ENCODE measurements at places on chromosomes 2 and 18.

DNA sequence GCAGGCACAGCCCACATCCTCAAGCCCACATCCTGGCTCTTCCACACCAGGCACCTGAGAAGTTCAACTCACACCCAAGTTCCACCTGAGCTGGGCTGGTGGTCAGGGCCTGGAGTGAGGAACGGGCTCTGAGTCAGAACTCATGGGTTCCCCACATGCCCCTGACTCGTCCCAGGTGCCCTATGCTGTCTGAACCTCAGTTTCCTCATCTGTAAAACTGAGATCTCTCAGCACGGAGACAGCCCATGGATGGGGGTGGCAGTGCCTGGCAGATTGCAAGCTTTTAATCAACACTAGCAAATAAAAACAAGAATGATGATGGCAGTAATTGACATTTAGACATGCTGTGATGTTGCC, 307.8 kb downstream of the NDUFA10 start:
- ATAC-seq: no peak

- ATAC-seq: no peak
Measured at GRCh38 chr18:31247574-31248199, 70.3 kb upstream of the DSG1 start.

- no peak for ATAC-seq
Measured at GRCh38 chr2:124018890-124019289, 6.2 kb upstream of the CNTNAP5 start.

- ATAC-seq: no peak
Measured at GRCh38 chr18:25061395-25061794, 290.6 kb downstream of the ZNF521 start.

DNA sequence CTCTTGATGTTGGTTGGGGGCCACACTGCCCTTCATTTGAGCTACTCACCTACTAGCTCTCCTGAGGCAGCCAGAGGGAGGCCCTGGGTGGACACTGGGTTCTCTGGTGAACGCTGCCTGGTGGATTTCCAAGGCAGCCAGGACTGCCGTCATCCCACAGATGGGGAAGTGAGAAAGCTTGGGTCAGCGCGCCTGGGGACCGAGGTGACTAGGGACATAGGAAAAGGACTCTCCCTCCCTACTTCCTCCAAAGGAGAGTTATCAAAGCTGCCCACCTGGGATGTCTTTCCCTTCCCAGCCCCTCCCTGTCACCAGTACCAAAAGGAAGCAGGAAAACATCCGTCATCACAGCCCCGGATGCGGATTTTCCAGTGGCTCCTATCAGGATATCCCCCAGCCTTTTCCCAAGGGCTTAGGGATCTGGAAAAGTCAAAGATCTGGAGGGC, 3.8 kb upstream of the SEMA4C start:
- ATAC-seq: peak; percentile 6

DNA sequence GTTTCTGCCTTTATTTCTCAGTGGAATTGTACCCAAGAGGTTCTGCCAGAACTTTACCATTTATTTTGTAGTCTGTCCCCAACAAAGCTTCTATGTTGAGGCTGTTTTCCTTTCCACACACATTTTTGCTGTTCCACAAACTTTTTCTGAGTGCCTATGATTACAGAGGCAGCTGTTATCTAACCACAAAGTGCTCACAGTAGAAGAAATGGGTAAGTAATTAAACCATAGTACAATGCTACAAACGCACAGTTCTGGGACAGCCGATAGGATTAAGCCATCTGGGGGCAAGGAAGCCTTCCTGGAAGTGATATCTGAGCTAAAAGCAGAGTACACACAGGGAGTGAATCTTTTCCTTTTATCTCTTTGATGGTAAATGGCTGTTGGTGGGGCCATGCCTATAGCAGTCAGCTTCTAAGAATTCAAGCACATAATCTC, 3.9 kb upstream of the MGAT4A start:
- ATAC-seq: no peak

DNA sequence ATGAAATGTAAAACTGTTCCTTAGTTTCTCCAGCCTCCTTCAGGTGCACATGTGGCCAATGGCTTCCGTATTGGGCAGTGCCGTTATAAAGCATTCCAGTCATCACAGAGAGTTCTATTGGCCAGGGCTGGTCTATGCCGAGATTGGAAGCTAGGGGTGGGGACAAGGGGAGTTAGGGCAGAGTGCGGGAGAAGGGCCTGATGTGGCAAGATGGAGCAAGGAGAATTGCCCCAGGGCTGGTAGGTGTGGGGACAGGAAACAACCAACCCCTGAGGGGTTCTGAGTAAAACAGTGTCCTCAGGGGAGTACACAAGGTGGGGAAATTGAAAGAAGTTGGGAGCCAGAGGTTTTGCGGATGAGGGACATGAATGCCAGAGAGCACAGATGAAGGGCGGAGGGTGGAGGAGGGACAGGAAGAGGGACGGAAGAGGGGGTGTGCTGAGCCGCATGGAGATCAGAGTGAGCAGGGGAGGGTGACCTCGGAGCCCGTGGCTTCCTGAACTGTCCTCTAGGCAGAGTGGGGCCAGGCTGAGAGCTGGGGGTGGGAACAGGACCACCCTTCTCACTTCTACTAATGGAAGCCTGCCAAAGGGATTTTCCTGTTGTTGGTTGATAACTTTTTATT, 9.1 kb upstream of the ATP6V1C2 start:
- ATAC-seq: no peak

- no peak for ATAC-seq
Measured at GRCh38 chr2:75569546-75569945, 8.8 kb upstream of the EVA1A start.

- ATAC-seq: no peak
Measured at GRCh38 chr18:43656547-43656946, 379.3 kb upstream of the SYT4 start.

DNA sequence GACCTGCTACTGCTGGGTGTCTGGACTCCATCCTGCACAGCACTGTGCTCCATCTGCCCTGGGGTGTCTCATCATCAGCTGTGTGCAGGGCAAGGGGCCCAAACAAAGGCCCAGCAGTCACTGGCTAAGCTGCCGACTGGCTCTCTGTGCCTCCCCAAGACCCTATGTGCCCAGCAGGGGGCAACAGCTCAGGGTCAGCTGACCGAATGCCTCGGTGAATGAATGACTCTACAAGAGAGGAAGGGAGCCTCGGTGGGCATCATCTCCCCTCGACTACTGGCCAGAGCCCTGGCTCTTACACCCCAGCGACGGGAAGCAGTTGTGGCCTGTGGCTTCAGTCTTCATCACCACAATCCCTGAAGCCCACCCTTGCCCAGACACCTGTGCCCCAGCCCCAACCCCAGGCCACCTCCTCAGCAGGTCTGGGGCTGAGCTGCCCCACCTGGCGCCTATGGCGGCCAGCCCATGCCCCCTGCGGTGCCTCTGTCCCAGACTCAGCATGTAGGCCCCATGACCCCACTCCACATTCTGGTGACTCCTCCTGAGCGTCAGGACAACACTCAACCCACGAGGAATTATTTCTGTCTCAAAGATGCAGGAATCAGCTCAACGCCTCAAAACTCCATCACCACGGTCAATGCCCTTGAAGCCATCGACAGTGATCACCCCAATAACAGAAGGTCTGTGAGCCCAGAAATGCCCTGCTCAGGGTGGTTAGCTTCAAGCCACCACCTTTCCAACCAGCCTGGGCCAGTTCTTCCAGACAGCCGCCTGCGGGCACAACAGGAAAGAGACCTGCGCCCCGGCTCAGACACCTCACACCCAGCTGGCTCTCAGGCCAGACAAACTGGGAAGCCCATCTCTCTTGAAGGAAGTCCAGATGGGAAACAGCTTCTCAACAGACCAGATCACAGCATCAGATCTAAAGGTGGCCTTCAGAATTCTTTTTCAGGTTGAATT, 1.6 kb upstream of the GPR17 start:
- ATAC-seq: no peak

DNA sequence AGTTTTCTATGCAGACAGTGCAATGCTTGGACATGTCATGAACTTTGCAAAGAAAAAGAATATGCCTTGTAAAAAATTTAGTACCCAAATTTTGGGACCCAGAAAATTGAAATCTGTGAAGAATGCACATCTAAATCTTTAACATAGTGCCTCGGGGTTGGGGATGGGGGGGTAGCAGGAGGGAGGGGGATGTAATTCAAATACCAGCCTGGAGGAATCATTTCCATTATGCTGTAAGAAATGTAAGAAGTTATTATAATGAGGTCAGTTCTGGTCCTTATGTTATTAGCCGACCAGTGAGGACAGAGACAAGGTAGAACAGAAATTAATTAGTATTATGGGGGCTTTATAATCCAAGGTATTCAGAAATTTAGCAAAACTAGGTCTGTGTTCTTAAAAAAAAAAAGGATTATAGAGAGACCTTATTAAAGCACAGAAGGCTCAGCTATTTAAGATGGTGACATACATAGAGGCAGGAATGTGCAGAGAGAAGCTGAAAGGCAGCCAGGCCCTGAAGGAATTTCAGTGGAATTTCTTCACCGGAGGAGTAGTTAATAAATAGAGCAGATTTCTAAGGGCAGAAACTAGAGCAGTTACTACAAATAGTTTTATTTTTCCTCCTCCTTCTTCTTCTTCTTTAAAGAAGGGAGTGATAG, 89.0 kb upstream of the RBMS1 start:
- peak; percentile 71 for ATAC-seq

DNA sequence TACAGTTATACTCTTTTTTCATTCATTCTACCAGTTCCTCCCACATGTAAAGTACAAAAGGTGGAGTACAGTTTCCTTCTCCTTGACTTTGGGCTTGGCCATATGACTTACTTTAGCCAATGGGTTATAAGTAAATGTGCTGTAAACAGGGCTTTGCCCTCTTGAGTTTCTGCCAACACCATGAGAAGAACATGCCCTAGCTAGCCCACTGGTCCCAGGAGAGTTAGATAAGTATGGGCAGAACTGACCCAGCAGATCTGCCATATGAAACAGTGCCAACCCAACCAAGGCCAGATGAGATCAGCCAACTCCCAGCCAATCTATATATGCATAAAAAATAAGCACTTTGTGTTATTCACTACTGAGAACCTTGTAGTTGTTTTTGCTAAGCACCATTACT, 25.5 kb downstream of the ZC3H8 start:
- ATAC-seq: no peak

DNA sequence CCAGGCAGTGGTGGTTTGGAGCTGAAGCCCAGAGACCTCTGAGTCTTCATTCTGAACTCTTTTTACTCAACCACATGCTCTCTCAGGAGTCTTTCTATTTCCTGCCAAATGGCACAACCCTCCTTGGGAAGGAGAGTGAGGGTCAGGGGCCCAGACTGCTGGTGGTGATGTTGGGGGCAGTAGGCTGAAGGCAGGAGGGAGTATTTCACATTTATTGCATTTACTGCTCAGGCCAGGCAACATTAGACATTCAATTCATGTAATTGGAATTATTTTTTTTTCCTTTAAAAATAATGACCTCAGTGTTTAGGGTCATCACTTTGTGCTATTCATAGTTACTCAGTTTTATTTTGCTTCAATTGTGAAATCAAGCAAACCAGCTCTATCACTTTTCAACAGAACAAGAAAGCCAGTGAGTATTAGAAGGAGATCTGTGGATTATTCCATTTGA, 311.3 kb upstream of the NT5C1B start:
- peak; percentile 72 for ATAC-seq
